ENCODE measurements at places on chromosomes 6 and 20. TPM values are rescaled to one million over a fixed set of nuclear protein-coding genes. Genes with fewer than 3 reads are reported as not detected.

SMAP1 gene
- total RNA-seq: 16.3 TPM

SOX4 gene
- 73.5 TPM for total RNA-seq

MYLK4 gene
- total RNA-seq: 0.51 TPM

TRAPPC3L gene
- total RNA-seq: 0.17 TPM

HEBP2 gene
- total RNA-seq: 35.8 TPM

CST1 gene
- not detected for total RNA-seq

SASH1 gene
- total RNA-seq: 112 TPM

MAFB gene
- 3.4 TPM for total RNA-seq

NINL gene
- 24.8 TPM for total RNA-seq

CDH26 gene
- 0.47 TPM for total RNA-seq

BMP2 gene
- 23.1 TPM for total RNA-seq

SMIM13 gene
- 20.2 TPM for total RNA-seq

RCAN2 gene
- total RNA-seq: 0.34 TPM

PLAGL1 gene
- total RNA-seq: 6.5 TPM

RBBP8NL gene
- not detected for total RNA-seq

CST5 gene
- not detected for total RNA-seq

COL21A1 gene
- total RNA-seq: 0.05 TPM

TFAP2B gene
- under 0.01 TPM for total RNA-seq

BEND6 gene
- 0.14 TPM for total RNA-seq

DDX43 gene
- total RNA-seq: 1.7 TPM

CPXM1 gene
- total RNA-seq: 0.34 TPM

EPB41L1 gene
- 21.1 TPM for total RNA-seq

LINC00237 gene
- total RNA-seq: not detected

RAB23 gene
- total RNA-seq: 8.1 TPM

COL11A2 gene
- total RNA-seq: 0.28 TPM

ELMO2 gene
- 35.7 TPM for total RNA-seq
